ENCODE measurements at places on chromosomes 2 and 18. TPM values are rescaled to one million over a fixed set of nuclear protein-coding genes. Genes with fewer than 3 reads are reported as not detected.

Gene UNC50
- total RNA-seq, result 43.0 TPM

Gene FBXO15
- total RNA-seq, result 0.83 TPM

Gene SLC66A2
- total RNA-seq, result 49.2 TPM

Gene IL1RL1
- 4.8 TPM for total RNA-seq

Gene TWIST2
- not detected for total RNA-seq

Gene ASIC4
- not detected for total RNA-seq

DNA sequence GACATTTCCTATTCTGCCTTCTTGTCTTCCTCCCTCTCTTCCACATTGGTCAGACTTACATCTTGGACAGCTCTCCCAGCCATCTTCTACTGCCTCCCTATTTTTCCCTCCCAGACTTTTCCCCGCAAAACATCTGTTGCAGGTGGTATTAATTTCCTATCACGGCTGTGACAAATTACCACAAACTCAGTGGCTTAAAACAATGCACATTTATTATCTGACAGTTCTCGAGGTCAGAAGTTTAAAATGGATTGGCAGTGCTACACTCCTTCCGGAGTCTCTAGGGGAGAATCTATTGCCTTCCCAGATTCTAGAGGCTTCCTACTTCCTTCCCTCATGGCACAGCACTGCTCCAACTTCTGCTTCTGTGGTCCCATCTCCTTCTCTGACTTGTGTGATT, 33.3 kb downstream of the STRADB start:
- DNase-seq, result no peak
- H3K36me3 ChIP-seq, result peaks cover 6% of the 10 kb centered on the region
- H3K27ac ChIP-seq, result no peak overlapping the region
- H3K27me3 ChIP-seq, result peaks cover 12% of the 10 kb centered on the region

- DNase-seq, result no peak
- H3K27ac ChIP-seq, result no peak overlapping the region
- peaks cover 45% of the 10 kb centered on the region for H3K27me3 ChIP-seq
- H3K4me1 ChIP-seq, result no peaks in the 10 kb centered on the region
Measured at GRCh38 chr2:64516651-64517510, 7.2 kb upstream of the AFTPH start.

DNA sequence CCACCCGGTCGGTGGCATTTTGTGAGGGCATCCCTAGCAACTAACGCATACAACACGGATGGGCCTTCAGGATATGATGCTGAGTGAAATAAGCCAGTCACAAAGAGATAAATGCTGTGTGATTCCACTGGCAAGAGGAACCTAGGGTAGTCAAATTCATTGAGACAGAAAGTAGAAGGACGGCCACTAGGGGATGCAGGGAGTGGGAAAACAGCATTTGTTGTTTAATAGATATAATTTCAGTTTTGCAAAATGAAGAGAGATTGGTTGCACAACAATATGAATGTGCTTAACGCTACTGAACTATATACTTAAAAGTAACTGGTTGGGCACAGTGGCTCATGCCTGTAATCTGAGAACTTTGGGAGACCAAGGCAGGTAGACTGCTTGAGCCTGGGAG, 112.9 kb downstream of the AFF3 start:
- peaks cover 3% of the 10 kb centered on the region for H3K27me3 ChIP-seq
- no peaks in the 10 kb centered on the region for H3K36me3 ChIP-seq
- H3K27ac ChIP-seq, result no peak overlapping the region
- H3K4me1 ChIP-seq, result no peaks in the 10 kb centered on the region
- no peak for DNase-seq

- H3K27me3 ChIP-seq, result no peaks in the 10 kb centered on the region
- no peak for DNase-seq
Measured at GRCh38 chr2:97970293-97971060, 25.3 kb downstream of the TMEM131 start.

- peaks cover 2% of the 10 kb centered on the region for H3K36me3 ChIP-seq
- no peak for DNase-seq
- no peak overlapping the region for H3K4me3 ChIP-seq
- peaks cover 5% of the 10 kb centered on the region for H3K27me3 ChIP-seq
- H3K4me1 ChIP-seq, result peaks cover 15% of the 10 kb centered on the region
Measured at GRCh38 chr18:31634331-31634713, 42.6 kb downstream of the TTR start.

DNA sequence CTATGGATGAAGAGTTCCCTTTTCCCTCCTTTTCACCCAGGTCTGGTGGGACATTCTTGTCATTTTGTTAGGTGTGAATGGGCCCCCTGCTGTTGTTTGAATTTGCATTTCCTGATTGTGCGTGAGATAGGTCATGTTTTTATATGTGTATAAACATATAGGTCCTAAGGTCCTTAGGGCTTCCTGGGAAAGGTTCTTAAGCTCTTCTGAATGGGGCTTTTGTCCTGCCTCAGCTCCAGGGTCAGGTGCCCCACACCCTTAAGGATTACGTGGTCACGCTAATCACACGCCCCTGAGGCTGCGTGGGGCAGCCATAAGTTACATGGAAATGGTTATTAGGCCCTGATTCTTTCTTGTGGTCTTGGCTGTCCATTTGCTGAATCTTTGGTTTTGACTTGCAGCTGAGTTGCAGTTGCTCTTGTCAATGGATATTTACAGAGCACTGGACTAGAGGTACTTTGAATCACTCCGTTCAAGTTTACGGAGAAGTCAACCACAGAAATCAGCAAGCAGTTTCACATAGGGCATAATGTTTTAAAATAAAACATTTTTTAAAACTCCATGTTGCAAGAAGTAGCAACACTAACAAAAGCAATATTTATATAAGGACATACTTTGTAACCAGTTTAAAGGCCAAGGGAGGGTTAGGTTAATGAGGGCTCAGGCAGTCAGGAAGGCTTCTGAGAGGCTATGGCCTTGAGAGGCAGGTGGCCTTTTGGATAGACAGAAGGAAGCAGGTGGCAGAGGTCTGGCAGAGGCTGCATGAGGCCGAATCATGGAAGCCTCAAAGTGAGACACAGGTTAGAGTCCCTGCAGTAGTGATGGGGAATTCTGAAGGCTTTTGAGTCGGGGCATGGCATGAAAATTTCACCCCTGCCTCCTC, 24.2 kb downstream of the LIPG start:
- H3K4me1 ChIP-seq, result no peaks in the 10 kb centered on the region
- H3K27me3 ChIP-seq, result peaks cover 5% of the 10 kb centered on the region
- no peak for DNase-seq
- no peaks in the 10 kb centered on the region for H3K36me3 ChIP-seq

DNA sequence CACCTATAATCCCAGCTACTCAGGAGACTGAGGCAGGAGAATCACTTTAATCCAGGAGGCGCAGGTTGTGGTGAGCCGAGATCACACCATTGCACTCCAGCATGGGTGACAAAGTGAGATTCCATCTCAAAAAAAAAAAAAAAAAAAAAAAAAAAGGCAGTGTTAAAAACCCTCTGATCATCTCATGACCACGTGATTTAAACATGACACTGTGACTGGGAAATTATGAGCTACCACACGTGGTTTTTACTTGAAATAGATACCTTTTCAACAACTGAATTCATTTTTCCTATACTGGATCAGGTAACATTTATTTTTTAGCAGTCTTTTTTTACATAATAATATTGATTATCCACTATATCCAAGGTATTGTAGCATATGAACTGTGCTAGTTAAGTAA, 102.7 kb downstream of the PTRHD1 start:
- peaks cover 12% of the 10 kb centered on the region for H3K36me3 ChIP-seq
- H3K27me3 ChIP-seq, result no peaks in the 10 kb centered on the region

DNA sequence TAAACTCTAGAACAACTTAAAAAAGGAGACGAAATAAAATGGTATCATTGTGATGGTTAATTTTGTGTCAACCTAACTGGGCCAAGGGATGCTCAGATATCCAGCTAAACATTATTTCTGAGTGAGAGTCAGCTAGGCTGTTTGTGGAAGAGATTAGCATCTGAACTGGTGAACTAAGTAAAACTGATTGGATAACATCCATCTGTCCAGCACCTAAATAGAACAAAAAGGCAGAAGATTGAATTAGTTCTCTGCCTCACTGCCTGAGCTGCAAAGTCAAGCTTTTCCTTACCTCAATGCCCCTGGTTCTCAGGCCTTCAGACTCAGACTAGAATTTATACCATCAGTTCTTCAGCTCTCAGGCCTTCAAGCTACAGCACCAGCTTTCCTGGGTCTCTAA, 30.0 kb downstream of the PPP3R1 start:
- peaks cover 72% of the 10 kb centered on the region for H3K4me1 ChIP-seq
- H3K27ac ChIP-seq, result no peak overlapping the region
- H3K36me3 ChIP-seq, result peaks cover 3% of the 10 kb centered on the region

DNA sequence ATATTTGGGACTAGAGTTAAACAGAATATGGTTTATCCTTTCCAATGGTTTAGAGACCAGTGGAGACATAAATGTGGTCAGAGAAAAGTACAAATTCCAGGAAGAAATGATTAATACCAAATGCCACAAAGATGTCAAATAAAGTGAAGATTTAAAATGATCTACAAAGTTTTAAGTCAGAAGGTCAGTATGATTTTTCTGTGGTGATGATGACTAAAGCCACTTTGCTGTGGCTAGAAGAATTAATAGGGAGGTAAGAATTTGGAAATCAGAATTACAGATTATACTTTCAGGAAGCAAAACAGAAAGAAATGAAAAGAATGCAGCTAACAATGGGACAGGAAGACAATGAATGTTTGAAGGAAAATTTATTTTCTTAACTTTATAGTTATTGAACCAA, 91.5 kb upstream of the CDH7 start:
- no peaks in the 10 kb centered on the region for H3K27me3 ChIP-seq
- H3K4me1 ChIP-seq, result no peaks in the 10 kb centered on the region
- no peak overlapping the region for H3K4me3 ChIP-seq
- no peak for DNase-seq
- no peak overlapping the region for H3K27ac ChIP-seq

DNA sequence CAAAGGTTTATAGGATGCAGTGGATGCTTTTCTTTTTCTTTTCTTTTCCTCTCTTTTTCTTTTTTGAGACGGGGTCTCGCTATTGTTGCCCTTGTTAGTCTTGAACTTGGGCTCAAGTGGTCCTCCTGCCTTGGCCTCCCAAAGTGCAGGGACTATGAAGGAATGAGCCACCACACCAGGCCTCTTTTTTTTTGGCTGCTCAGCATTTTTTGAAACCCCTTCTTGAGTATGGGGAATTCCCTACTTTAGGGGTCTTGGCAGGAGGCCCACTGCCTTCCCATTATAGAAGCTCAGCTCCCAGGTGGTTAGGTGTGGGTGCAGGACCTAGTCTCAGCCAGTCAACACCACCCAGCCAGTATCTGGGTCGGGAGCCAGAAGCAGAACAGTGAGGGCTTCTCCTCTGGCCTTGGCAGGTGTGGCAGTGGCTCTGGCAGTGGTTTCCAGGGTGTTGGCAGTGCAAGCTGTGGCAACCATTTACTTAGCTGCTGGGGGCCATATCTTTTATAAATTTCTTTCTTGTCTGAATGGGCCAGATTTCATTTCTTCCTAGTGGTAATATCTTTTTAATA, 51.4 kb upstream of the ACYP2 start:
- DNase-seq, result no peak
- H3K27ac ChIP-seq, result no peak overlapping the region
- no peaks in the 10 kb centered on the region for H3K27me3 ChIP-seq
- H3K36me3 ChIP-seq, result peaks cover 3% of the 10 kb centered on the region
- H3K4me3 ChIP-seq, result no peak overlapping the region
- H3K4me1 ChIP-seq, result no peaks in the 10 kb centered on the region

- no peak for DNase-seq
- no peaks in the 10 kb centered on the region for H3K4me1 ChIP-seq
- H3K36me3 ChIP-seq, result no peaks in the 10 kb centered on the region
- no peak overlapping the region for H3K27ac ChIP-seq
- peaks cover 3% of the 10 kb centered on the region for H3K27me3 ChIP-seq
- no peak overlapping the region for H3K4me3 ChIP-seq
Measured at GRCh38 chr18:41820784-41821183, 134.2 kb upstream of the PIK3C3 start.

DNA sequence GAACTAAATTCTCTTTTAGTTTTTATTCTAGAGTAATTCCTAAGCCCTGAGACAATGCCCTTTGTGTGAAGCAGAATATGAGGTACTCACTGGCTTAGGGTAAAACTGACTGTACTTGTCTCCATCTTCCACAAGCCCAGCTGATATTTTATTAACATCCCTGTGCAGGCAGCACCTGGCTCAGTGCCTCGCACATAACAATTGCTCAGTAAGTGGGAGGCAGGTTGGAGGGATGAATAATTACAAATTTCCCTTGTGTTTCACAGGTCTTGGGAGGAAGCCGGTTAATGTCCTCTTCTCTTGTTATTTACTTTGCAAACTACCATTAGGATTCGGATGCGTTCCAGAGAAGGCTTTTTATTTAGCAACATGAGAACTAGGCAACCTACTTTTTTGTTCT, 249.8 kb upstream of the FSHR start:
- H3K27me3 ChIP-seq, result no peaks in the 10 kb centered on the region
- no peak overlapping the region for H3K4me3 ChIP-seq
- DNase-seq, result no peak
- no peak overlapping the region for H3K27ac ChIP-seq

DNA sequence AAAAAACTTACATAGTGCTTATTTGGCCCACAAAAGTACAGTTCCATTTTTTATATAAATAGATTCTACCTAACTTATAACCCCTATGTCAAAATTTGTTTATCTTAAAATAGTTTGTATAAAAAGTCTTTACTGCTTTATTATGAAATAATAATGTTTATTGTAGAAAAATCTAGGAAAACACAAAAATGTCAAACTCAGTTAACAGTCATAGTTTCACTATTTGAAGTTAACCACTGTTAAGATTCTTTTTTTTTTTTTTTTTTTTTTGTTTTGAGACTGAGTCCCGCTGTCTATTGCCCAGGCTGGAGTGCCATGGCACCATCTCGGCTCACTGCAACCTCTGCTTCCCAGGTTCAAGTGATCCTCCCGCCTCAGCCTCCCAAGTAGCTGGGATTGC, 26.5 kb upstream of the ABI2 start:
- H3K4me3 ChIP-seq, result no peak overlapping the region
- H3K27ac ChIP-seq, result no peak overlapping the region
- peaks cover 2% of the 10 kb centered on the region for H3K36me3 ChIP-seq
- H3K4me1 ChIP-seq, result no peaks in the 10 kb centered on the region
- no peak for DNase-seq

- H3K4me1 ChIP-seq, result peaks cover 86% of the 10 kb centered on the region
- no peaks in the 10 kb centered on the region for H3K27me3 ChIP-seq
- no peak for DNase-seq
- peak overlapping the region; percentile 91 for H3K27ac ChIP-seq
- H3K36me3 ChIP-seq, result peaks cover 17% of the 10 kb centered on the region
- H3K4me3 ChIP-seq, result peak overlapping the region; percentile 75
Measured at GRCh38 chr2:197207598-197207997, 103.0 kb downstream of the ANKRD44 start.

- no peaks in the 10 kb centered on the region for H3K36me3 ChIP-seq
- no peak for DNase-seq
- no peaks in the 10 kb centered on the region for H3K4me1 ChIP-seq
- peaks cover 11% of the 10 kb centered on the region for H3K27me3 ChIP-seq
- no peak overlapping the region for H3K27ac ChIP-seq
- H3K4me3 ChIP-seq, result no peak overlapping the region
Measured at GRCh38 chr18:56575819-56576663, 62.4 kb downstream of the TXNL1 start.

GRCh38 chr2:85033388-85033787, 62.4 kb downstream of the KCMF1 start:
- peaks cover 11% of the 10 kb centered on the region for H3K4me1 ChIP-seq
- H3K4me3 ChIP-seq, result no peak overlapping the region
- DNase-seq, result no peak
- H3K27ac ChIP-seq, result no peak overlapping the region
- peaks cover 33% of the 10 kb centered on the region for H3K36me3 ChIP-seq
- H3K27me3 ChIP-seq, result no peaks in the 10 kb centered on the region

- H3K27me3 ChIP-seq, result no peaks in the 10 kb centered on the region
- H3K27ac ChIP-seq, result peak overlapping the region; percentile 95
- peak; percentile 63 for DNase-seq
- peaks cover 35% of the 10 kb centered on the region for H3K36me3 ChIP-seq
- H3K4me3 ChIP-seq, result peak overlapping the region; percentile 91
Measured at GRCh38 chr2:218217360-218218267, 625 bp downstream of the ARPC2 start.

GRCh38 chr18:11839556-11839955, 11.7 kb upstream of the CHMP1B start:
- no peak for DNase-seq
- no peaks in the 10 kb centered on the region for H3K36me3 ChIP-seq
- no peak overlapping the region for H3K4me3 ChIP-seq
- no peaks in the 10 kb centered on the region for H3K4me1 ChIP-seq
- no peak overlapping the region for H3K27ac ChIP-seq

All from activated T-helper 1 cell treated with anti-CD3 and anti-CD28 coated beads, Interleukin-12 subunit alpha, Interleukin-12 subunit beta, Interleukin-2, Interleukin-4 antibody, amounts not matched to agents 30 ng/mL and 10 ng/mL and 1 ng/mL, durations not matched to agents 14 hours and 24 hours and 36 hours (primary cell).